NCI-H1694 treated with DMSO at 0.1 percent for 48 hours (cell line): ENCODE measurements at places on chromosomes 7 and 10.

- DNase-seq: no peak
These were observed 13.5 kb upstream of the ZMIZ1 start for GRCh38 chr10:79055100-79055782.

DNA sequence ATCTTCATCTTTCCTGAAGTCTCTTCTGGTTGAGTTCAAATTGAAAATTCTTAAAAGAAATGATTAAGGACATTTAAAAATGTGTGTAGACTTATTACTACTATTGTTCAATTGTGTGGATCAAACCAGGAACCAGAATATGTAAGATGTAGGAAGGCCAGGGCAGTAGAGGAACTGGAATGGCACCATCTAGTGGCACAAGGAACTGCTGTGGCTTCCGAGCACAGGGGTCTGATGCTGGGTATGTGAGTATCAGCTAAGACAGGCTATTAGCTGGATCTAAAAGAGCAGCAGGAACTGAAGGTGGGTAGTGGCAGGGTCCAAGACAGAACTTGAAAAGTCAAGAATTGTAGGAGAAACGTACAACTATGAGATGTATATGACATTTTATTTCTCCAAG lies 247.3 kb downstream of the SEMA3A start:
- DNase-seq: no peak

DNA sequence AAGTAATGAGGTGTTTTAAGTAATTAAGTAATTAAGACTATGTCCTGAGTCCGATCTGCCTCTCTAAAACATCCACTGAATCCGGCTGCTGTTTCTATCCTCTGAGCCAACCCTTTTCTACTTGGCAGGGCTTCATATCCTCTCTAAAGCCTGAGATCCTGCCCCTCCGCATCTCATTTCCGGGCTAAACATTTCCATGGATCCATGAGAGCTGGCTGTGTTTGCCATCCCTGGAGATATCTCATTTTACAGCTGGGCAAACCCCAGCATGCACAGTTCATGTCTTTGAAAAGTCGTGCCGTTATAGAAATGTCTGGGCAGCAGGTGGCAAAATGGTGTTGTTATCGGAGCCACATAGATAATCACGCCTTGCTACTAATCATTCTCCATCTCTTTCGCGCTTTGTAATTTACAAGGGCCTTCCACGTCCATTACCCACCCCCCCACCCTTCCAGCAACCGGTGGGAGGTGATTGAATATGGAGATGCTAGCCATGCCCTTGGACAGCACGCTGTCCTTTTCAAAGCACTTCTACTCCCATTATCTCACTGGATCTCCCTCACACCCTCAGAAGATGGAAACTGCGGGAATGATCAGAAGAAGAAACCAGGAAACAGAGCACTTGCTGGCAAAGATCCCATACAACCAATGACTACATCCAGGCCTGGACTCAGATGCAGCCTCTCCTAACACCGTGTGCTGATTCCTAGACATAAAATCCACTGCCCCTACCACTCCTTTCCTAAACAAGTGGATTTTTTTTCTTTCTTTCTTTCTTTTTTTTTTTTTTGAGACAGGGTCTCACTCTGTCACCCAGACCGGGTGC lies 1189.2 kb downstream of the TYW1 start:
- DNase-seq: no peak

DNA sequence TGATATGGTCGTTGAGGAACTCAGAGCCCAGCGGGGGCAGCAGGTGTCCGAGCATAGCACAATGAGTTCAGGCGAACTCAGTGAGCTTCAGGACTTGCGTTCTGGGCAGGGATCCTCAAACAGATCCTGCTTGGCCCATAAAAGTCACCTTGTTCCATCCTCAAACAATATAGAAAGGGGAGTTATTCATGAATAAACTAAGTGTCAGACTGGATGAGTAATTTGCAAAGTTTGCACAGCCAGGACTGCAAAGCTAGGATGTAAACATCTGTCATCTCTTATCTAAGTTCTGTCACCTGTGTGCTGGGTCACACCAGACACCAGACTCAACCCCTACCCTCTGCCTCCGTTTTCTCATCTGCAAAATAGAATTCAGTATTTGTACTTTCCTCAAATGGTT lies 58.0 kb upstream of the PFKP start:
- DNase-seq: no peak

DNA sequence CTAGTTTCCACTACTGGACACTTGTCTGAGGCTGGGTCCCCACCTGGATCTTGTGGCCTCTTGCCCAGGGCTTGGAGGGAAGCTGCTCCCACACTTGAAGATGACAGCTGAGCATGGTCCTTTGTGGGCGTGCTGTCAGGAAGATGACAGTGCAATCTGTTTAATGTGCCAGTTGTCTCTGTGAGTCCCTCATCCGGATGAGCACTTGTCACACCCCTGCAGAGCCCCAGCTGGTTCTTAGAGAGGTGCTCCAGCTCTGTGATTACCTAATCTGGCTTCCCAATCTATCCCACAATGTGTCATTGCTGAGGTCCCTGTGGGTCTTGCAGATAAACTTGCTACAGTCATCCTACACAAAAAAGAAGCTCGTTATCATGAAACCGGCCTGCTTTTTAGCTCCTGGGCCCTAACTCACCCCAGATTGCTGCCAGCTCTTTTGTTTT lies 34.8 kb upstream of the CCSER2 start:
- DNase-seq: no peak

GRCh38 chr10:129704225-129704624 lies 237.2 kb downstream of the MGMT start:
- no peak for DNase-seq

GRCh38 chr10:60869652-60870415 lies 74.2 kb downstream of the RHOBTB1 start:
- no peak for DNase-seq

GRCh38 chr7:140239653-140239935 lies 62.8 kb upstream of the KDM7A start:
- DNase-seq: peak; percentile 28

DNA sequence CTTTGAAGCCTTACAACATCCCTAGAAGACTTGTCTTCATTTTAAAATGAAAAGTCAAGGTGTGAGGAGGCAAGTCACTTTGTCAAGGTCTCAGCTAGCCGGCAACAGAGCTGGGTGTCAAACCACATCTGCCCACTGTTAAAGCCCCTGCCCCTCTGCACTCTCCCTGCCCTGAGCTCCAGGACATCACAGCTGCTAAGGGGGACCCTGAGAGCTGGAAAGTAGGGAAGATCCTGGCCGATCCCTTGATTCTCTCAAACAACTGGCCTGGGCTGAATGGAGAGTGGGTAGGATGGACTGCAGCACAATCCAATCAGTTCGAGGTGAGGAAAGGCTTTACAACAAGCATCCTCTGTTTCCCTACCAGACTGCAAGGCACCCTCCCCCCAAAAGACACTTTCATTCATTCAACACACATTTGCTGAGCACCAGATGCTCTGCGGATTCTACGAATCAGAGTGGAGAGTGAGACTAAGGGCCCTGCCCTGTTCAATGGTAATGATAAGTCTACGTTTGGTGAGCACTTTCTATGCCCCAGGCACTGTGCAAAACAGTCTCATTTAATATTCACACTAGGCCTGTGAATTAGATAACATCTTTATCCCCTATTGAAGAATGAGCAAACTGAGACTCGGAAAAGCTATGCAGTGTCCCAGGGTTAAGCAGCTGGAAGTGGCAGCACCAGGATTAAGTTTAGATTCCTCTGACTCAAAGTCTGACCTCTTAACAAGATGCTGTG lies 148.1 kb downstream of the HERPUD2 start:
- DNase-seq: no peak

GRCh38 chr10:99540657-99541531 lies 8.2 kb downstream of the NKX2-3 start:
- DNase-seq: no peak

GRCh38 chr10:129586898-129587443 lies 119.9 kb downstream of the MGMT start:
- DNase-seq: no peak

DNA sequence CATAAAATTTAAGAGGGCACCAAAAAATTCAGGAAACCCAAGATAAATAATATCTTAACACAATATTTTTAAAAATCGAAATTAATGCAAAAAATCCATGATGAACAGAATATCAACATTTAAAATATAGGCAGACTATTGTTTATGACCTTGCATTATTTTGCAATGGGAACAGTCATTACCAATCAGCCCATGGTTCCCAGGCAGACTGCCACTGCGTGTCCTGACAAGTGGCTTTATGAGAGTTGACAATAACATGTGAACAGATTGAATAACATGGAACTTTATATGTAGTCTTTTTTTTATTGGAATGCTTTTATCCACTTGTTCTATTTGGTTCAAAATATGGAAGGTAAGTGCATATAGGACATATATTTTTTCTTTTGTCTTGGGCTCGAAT lies 3.1 kb upstream of the AVPI1 start:
- DNase-seq: peak; percentile 21

- peak; percentile 97 for DNase-seq
These were observed 32.5 kb downstream of the C7orf33 start for GRCh38 chr7:148622887-148623585.

DNA sequence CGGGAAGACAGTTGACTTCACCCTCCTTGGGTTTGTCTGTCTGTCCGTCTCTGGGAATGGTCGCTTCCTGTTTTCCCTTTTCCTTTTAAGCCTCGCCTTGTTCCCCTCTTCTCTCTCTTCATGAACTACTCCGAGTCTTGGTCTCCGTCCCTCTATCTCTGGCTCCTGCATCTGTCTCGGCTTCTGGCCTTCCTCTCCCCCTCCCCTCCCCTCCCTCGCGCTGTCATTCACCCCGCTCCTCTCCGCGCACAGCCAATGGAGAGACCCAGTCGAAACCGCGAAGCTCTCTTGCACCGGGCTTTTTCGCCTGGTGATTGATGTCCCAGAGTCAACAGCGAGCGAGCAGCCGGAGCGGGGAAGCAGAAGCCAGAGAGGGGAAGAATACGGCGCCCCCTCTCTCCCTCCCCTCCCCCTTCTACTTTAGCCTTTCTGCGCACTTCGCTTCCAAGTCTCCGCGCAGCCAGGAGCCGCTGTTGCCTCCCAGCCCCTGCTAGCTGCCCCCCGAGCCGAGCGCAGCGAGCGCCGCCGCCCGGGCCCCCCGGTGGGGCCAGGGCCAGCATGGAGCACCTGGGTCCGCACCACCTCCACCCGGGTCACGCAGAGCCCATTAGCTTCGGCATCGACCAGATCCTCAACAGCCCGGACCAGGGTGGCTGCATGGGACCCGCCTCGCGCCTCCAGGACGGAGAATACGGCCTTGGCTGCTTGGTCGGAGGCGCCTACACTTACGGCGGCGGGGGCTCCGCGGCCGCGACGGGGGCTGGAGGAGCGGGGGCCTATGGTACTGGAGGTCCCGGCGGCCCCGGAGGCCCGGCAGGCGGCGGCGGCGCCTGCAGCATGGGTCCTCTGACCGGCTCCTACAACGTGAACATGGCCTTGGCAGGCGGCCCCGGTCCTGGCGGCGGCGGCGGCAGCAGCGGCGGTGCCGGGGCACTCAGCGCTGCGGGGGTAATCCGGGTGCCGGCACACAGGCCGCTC lies at the start of gene TLX1:
Gene TLX1 (plus strand): TSS at position 317 of the 978 bp plus-strand sequence. CDS start 242 bp downstream, at position 559.
- DNase-seq: peak; percentile 50

GRCh38 chr10:58400609-58401008 lies 15.4 kb downstream of the TFAM start:
- DNase-seq: no peak

DNA sequence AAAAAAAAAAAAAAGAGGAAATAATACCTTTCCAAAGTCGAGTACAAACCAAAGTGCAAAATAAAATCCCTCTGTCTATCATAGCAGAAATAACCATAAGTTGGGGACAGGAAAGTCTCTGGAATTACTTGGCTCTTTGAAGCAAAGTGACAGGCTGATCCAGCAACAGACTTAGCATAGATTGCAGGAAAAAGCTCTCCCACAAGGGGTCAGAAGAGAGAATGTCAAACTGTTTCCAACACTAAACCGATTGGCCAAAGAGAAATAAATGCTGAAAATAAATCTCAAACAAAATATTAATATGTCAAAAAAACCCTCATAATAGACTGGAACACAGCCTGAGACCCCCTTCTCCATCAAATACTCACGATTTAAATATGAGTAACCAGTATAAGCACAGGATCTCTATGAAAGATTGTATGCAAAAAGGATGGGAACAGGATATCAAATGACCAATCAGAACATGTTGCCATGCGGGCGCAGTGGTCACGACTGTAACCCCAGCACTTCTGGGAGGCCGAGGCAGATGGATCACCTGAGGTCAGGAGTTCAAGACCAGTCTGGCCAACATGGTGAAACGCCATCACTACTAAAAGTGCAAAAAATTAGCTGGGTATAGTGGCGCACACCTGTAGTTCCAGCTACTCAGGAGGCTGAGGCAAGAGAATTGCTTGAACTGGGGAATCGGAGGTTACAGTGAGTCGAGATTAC lies 1000.7 kb upstream of the LRRN3 start:
- DNase-seq: no peak

DNA sequence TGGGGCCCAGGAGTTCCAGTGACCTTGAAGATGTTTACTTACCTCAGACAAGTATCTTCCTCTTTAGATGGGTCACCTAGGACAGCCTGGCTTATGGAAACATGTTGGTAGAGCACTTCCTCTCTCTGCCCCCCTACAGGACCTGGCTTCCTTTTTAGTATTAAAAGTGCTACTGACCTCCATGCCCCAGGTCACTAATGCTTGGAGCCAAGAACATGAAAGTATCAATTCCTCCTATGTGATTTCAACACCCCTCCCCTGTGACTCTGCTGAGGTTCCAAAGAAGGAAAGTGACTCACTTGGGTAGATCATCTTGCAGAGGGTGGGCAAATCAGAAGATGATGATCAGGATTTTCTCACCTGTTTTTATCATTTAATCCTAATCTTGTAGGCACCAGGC lies 125.3 kb upstream of the CCDC6 start:
- no peak for DNase-seq

DNA sequence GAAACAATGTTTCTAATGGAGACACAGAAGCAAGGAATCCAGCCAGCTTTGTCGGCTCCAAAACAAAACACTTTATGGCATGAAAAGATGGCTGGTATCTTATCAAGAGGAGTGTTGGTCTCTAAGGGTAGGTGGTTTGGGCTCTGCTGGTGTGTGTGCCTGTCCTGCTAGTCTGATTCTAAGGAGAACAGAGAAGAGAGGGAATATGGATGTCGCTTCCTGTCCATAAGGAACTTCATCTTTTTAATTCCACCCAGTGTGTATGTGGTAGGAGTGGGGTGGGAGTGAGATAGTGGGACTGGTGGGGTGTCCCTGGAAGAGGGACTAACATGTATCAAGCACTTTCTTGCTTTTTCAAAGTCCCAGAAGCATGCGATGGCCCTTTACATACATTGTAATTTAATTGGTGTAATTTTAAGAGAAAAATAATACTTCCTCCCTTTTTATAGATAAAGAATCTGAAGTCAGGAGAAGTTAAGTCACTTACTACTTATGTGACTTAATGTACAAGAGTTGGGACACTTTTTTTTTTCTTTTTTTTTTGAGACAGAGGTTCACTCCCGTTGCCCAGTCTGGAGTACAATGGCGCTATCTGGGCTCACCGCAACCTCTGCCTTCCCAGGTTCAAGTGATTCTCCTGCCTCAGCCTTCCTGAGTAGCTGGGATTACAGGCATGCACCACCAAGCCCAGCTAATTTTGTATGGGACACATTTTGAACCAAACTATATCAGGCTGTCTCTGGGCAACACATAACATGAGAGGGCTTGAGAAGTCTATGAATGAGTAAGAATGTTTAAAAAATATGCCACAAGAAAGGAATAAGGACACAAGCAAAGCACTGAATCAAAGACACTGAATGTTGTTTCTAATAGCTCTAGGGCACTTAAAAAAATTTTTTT lies 18.8 kb downstream of the NT5C3A start:
- no peak for DNase-seq

- DNase-seq: no peak
These were observed 5.5 kb upstream of the IRF5 start for GRCh38 chr7:128931965-128932861.
